Spinal cord (tissue), 10 donors: ENCODE measurements at places on chromosomes 12 and 14. TPM values are rescaled to one million over a fixed set of nuclear protein-coding genes. Genes with fewer than 3 reads are reported as not detected.

- no peak for DNase-seq
Measured at GRCh38 chr12:110108309-110109036, 15.7 kb upstream of the IFT81 start.

- no peak for DNase-seq
Measured at GRCh38 chr12:62263966-62264365, 3.8 kb downstream of the USP15 start.

DNA sequence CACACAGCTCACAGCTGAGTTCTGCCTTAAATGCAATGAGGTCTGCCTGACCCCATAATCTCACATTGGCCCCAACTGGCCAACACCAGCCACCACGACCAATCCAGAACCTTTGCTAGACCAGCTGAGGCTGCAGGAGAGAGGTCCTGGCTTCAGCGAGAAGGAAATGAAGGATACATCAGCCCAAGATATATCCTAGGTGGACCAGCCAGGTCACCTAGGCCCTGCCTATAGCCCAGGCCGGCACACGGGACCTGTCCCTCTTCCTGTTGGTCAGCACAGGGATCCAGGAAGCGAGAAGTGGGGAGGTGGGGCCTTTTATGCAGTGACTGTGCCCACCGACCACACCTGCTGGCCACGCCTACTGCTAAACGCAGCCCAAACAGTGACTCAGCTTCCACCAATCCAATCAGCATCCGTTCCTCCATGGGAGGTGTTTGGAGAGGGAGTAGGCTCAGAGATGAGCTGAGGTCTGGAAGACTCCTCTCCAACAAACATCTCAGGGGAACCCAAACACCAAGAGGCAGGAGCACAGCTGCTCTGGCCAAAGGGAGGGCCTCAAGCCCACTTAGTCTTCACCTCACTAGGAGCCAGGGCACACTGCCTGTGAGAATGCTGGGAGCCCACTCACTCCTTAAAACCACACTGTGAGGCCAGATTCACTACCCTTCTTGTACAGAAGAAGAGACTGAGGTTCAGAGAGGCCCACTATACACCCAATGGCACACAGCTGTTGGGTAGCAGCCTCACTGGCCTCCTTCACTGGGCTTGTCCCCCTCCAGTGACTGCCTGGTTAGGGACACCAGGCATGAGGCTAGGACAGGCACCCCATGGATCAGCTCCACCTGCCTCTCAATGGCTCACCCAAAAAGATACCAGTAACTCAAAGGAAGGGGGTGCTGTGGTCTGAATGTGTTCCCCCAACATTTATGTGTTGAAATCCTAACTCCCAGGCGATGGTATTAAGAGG lies 51.3 kb upstream of the PPP2R5C start:
- DNase-seq, result no peak

DNA sequence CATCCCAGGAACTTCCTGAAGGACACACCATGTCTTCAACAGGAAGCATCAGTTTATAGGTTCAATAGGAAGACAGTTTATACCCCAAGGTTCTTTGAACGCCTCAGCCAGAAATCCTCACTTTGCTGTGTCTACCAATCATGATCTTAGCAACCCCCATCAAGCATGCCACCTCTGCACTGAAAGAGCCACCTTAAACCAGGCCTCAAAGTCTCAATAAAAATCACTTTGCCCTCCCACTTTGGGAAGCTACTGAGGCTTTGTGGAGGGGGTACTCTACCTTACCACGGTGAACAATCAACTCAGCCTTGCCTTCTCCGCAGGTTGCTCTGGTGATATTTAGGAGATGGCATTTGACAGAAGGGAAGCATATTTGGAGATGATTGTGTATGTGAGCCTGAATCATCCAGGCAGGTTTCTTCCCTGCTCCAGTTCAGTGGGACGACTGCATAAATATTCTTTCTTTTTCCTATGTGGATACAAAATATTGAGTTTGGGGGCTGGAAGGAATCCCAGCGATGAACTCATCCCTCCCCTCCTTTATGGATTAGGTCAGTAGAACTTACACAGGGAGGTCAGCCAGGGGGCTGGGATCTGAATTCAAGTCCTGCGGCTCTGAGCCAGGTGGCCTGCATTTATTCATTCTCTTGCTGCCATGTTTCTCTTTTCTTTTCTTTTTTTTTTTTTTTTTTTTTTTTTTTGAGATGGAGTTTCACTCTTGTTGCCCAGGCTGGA lies 42.8 kb upstream of the VASH1 start:
- no peak for DNase-seq

SCFD1 gene
- total RNA-seq, result 113 TPM

DNA sequence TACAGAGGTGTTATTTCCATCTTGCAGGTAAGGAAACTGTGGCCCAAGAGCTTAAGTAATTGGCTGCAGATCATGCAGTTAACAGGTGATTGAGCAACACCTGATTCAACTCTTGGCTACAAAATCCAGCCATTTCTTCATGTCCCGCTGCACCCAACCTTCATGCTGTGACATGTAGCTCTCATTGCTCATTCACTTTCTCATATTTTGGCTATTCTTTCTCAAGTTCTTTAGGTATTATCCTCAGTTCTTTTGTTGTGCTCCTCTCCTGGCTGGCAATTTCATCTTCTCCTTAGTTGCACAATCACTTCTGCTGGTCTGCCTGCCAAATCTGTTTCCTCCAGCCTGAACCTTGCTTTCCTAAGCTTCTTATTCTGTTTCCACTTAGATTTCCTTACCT lies 300.8 kb downstream of the SSPN start:
- DNase-seq, result no peak
